ENCODE measurements at places on chromosomes 2 and 18.

- DNase-seq: no peak
These were observed 59.4 kb upstream of the SOS1 start for GRCh38 chr2:39179974-39180960.

DNA sequence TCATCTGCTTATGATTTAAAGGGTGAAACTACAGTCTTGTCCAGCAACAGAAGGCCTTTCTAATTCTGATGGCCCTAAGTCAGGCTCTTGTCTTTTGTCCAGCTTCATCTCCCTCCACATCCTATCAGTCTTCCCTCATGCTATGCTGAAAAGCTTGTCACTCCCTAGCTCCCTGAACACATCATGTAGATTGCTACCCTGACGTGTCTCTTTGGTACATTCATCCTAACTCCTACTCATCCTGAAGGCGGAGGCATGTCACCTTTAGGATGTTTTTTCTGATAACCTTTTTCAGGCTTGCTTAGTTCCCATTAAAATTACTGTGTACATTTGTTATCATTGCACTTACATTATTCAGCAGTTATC lies 78.4 kb upstream of the ARL5A start:
- DNase-seq: no peak

- no peak for DNase-seq
These were observed 85.5 kb downstream of the HDAC4 start for GRCh38 chr2:239315308-239315707.

DNA sequence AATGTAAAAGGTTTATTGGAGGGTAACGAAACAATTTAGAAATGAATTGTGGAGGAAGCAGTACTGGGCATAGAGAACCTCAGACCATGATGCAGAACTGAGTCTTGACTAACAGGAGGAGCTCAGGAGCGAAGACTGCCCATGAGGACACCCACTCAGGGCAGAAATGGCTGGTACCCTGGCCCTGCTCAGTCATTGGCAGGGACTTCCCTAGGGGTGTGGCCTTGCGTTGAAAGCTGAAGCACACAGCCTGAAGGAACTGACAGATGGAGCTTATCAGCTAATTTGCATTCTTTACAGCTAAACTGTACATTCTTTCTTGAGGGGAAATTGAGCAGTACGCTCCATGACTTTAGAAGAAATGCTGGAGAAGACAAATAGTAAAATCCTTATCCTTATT lies 57.1 kb downstream of the PDK1 start:
- no peak for DNase-seq

DNA sequence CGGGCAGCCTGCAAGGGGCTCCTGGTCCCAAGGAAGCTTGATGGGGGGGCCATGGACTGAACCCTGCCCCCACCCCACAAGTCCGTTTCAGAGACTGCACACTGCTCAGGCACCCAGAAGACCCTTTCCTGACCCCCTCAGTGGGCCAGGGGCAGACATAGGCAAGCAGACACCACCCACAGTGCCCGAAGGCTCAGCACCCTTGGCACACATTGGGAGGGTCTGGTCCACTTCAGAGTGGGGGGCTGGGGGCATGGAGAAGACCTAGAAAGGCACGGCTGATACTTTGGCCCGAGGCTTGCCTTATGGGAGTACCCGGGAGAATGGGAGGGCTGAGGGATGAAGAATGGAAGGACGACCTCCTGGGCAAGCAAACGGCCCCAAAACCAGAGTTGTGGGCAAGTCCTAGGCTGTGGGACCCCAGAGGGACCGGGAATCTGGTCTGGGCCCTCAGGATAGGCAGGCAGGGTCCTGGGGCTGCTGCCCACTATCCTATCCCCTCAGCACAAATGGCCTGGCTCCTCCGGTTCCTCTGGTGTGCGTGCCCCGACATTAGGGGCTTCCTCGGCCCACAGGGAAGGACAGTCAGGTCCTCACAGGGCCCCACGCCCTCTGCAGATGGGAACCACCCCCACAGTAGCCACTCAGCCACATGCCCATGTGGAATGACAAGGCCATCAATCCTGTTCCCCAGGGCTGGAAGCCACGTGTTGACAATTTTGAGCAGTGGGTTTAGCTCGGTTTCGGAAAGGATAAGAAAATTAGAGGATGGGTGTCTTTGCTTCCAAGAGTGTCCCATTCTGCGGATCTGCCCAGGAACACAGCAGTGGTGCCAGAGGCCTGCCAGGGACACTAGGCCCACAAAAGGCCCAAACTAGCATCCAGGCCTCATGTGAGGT lies 15.0 kb upstream of the GPC1 start:
- DNase-seq: peak; percentile 43

DNA sequence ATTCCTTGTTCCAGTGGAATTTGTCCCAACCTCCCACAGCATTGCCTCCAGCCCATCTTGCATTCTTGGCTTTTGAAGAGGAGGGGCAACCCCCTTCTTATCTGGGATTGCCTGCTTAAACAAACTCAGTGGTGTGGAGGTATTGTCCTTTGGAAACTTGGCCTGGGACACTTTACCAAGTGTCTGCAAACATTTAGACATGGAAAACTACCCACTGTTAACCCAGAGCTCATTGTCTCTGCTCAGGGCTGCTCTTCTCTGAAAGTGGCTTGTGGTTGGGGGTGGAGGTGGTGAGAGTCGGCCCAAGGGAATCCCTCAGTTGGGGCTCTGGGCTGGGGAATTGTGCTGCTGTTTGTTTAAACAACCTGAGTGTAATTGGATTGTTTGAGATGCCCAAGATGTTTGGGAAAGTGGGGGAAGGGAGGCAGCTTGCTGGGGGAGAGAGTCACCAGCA lies 178.3 kb upstream of the GATA6 start:
- DNase-seq: no peak

- no peak for DNase-seq
These were observed 19.7 kb upstream of the DCTN1 start for GRCh38 chr2:74399785-74400184.

- DNase-seq: no peak
These were observed 83.1 kb upstream of the GAREM1 start for GRCh38 chr18:32553640-32554365.

DNA sequence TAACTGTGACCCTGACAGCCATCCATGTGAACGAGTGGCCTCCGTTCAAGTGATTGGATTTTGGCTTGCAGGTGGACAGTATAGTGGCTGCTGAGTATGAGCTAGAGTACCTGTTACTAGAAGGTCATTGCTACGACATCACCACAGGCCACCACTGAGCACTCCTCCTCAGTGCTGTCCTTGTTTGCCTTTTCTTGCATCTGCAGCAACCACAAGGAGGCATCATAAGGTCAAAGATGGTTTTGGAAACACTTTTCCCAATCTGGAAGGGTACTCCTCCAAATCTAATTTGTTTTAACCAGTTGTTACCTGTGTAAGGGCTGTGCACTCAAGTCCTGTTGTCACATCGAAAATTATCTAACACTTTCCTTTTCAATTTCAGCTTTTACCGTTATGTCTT lies 81.2 kb downstream of the UGGT1 start:
- no peak for DNase-seq

GRCh38 chr18:56112984-56113383 lies 525.0 kb upstream of the TCF4 start:
- no peak for DNase-seq

All from coronary artery (tissue), 2 donors.